ENCODE measurements at places on chromosomes 5 and 9.

- no peak for DNase-seq
Observed at GRCh38 chr9:136806067-136806466, 1.7 kb upstream of the RABL6 start.

- DNase-seq: no peak
Observed at GRCh38 chr9:113523421-113524141, 60.1 kb downstream of the RGS3 start.

GRCh38 chr9:134554373-134555093, 87.1 kb upstream of the COL5A1 start:
- no peak for DNase-seq

GRCh38 chr5:127176769-127177168, 103.5 kb upstream of the C5orf63 start:
- no peak for DNase-seq

GRCh38 chr5:107285772-107286171, 385.0 kb downstream of the EFNA5 start:
- no peak for DNase-seq

DNA sequence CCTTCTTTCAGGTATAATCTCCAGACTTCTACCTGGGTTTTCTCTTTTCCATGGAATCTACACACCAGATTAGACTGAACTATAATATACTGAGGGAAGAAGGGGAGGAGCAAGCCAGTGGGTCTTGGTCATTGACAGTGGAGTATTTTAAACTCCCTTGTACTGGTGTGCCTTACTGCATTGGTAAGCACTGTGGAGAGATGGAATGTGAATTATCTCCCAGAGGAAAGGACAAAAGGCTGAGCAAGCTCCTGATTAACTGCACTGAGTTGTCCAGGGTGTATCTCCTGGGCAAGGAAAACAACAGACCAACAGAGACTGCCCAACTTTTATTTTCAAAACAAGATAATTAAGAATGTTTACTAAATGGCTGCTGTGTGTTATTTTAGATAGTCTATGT, 29.8 kb upstream of the SLCO6A1 start:
- DNase-seq: no peak

- DNase-seq: no peak
Observed at GRCh38 chr9:133378408-133378962, 2.3 kb downstream of the STKLD1 start.

DNA sequence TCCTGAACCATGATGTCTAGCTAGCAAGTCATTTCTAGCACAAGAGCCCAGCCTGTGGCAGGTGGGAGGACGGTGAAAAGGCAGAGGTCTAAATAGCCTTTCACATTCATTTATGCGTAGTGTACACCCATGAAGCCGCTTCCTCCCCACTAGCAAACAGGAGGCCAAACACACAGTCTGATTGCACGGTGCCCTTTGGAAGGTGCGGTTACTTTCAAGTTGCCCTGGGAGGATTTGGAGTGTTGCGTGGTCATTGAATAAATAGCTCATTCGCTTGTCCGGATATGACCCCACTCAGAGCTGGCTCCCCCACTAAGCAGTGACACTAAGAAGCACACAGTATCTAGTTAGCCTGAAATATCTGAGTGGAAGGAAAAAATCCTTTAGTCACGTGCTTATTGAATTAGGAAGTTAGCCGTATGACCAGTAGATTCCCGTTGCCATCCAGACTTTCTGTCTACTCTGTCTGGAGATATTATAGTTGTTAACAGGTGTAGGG, 664 bp upstream of the ARSB start:
- no peak for DNase-seq

DNA sequence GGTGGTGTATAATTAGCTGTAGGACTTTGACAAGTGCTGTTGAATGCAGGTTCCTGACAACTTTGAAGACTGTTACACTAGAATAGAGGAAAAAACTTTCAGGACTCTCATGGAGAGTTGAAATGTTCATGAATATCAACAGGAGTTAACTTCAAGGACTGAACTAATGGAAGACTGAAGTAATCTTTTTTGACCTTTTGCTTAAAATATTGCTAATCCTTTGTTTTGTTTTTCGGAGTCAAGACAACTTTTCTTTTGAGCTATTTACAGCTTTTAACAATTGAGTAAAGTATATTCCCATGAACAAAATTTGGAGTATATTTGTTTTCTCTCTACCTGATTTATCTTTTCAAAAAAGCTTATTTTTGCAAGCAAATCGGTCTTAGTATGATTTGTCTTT, 34.1 kb upstream of the MTMR12 start:
- DNase-seq: no peak

GRCh38 chr5:105259581-105260217, 1697.1 kb upstream of the NUDT12 start:
- DNase-seq: no peak

DNA sequence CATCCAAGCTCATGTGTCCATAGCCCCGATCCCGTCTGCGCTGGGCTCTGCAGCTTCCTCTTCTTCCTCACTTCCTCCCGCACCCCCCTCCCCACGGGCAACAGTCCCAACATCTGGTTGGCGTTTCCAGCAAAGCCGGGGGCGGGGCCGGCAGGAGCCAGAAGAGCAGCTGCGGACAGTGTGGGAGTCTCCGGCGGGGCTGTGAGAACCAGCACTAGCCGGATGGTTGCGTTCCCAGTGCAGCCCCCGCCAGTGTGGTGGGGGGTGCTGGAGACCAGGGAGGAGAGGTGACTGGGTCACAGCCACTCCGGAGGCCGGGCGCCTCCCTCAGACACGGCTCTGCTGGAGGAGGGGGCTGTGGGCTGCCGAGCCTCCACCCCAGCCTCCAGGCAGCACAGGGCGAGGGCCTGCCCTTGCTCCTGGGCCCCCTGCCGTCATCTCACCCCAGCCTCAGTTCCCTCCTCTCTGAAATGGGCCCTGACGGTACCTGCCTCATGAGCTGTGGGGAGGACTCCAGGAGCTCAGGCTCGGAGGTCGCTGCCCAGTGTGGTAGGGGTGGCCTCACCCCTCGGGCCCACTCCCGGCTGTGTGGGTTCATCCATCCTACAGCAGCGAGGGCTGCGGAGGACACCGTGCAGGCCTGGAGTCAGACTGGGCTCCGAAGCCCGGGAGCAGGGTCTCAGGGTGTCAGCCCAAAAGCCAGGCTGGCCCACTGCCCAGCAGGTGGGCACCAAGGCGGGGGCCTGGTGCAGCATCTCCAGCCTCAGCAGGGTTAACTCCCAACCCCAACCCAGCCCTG, 41.5 kb upstream of the NOTCH1 start:
- DNase-seq: no peak

GRCh38 chr9:2502210-2502609, 119.4 kb upstream of the VLDLR start:
- DNase-seq: no peak

DNA sequence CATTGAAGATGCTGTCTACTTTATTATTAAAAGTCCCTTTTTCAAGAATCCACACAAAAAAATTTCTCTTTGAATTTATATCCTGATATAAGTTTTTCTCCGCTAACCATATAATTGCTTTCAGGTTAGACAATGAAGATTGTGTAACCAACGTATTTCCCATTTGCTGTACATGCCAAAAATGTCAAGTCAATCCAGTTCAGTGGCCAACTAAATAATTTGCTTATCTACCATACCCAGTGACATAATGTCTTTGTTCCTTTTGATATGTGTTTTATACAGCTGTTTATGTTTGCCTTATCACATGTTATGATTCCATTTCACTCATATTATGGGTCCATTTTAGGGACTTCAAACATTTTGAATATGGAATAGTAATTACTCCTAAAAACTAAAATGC, 349.9 kb downstream of the EFNA5 start:
- no peak for DNase-seq

GRCh38 chr5:177378884-177379883, 5.0 kb upstream of the SLC34A1 start:
- DNase-seq: no peak

DNA sequence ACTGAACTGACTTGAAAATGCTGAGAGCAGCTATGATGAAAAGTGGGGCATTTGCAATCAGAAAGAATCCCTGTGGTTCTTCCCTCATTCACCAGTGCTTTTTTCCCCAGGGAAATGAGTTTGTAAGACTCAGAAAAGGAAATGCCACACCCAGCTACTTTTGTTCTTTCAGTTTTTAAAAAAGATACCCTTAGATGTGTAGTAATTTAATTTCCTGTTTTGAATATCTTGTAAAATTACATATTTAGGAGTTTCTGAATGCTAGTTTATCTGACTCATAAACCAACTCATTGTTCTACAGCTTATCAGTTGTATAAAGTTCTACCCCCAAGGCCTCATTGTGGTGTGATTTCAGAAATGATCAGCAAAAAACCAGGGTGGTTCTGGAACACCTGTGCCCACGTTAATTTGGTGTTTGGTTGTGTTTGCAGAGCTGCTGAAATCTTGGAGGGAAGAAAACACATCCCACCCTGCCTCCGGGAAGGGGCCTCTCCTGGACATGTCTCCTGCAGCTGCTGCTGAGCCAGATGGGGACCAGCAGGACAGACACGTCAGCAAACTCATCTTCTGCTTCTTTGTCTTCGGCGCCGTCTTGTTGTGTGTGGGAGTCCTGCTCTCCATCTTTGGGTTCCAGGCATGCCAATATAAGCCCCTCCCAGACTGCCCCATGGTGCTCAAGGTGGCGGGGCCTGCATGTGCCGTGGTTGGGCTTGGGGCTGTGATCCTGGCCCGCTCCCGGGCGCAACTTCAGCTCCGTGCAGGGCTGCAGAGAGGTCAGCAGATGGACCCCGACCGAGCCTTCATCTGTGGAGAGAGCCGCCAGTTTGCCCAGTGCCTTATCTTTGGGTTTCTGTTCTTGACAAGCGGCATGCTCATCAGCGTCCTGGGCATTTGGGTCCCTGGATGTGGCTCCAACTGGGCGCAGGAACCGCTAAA, 2.8 kb downstream of the TMEM171 start:
- DNase-seq: no peak

GRCh38 chr5:156423597-156423996, 96.6 kb downstream of the SGCD start:
- no peak for DNase-seq

- DNase-seq: no peak
Observed at GRCh38 chr9:88927510-88927909, 63.8 kb upstream of the S1PR3 start.

DNA sequence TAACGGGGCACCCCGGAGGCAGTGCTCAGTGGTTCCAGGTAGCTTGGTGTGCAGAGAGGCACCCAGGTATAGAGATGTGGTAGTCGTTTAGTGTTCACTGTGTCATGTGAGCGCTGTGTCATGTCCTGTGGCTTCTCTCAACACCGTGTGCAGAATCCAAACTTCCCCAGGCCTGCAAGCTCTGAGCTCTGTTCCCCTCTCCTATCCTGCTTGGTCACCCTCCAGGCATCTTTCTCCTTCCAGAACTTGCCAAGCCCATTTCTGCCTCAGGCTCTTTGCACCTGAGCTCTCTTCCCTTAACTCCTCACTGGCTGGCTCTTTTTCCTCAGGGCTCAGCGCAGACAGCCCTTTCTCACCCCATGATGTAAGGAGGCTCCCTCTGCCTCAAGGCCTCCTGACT, 64.8 kb downstream of the CARTPT start:
- no peak for DNase-seq

DNA sequence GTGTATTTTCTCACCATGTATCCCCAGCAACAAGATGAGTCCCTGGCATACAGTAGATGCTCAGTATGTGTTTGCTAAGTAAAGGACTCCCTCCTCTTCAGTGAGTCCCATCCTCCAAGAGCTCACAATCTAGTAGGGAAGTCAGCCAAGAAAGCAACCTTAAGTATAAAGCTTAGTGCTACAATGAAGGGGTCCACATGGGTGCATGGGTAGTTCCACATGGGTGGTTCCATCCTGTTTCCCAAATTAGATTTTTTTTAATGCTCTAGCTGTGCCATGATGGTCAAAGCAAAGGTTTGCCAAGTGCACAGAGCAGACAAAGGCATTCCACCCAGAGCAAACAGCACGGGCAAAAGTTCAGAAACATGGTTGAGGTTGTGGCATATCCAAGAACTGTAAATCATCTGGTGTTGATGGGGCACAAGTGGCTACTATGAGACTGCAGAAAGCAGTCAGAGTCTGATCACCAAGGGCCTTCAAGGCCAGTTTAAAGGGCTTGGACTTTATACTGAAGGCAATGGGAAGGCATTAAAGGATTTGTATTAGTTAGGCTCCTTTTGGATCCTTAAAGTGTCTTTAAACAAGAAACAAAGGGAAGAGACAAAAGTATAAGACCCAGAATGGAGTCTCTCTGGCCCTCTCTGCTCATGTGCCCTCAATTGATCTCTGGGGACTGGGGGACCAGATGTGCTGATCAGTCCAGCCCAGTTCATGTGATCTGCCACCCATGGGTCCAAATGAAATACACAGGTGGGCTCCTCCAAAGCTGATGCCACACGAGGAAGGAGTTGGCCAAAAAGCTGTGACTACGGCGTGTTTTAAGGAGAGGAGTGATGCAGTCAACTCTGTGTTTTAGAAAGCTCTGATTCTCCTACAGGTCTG, 9.0 kb upstream of the CPLX2 start:
- DNase-seq: no peak

DNA sequence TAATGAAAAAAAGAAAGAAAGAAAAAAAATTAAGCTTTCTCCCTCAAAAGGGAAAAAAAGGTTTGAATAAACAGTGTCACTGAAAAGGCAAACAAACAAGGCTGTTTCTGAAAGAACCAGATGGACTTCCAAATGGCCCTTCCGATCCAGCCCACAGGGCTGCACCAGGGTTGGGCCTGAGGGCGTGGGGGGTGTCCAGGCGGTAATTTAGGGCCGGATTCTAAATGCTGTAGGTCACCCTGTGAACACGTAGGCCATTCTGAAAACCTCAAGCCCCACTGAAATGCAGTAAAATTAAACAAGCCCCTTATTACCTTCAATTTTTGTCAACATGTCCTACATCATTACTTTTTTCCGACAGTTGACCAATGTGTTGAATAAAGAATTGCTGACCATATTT, 132.1 kb downstream of the HSD17B3 start:
- DNase-seq: no peak
